Activated CD4-positive, alpha-beta T cell treated with anti-CD3 and anti-CD28 coated beads, Interleukin-2, amount 10 ng/mL, durations not matched to agents 7 days and 5 days (primary cell): ENCODE measurements at places on chromosomes 2 and 18. TPM values are rescaled to one million over a fixed set of nuclear protein-coding genes. Genes with fewer than 3 reads are reported as not detected.

DNA sequence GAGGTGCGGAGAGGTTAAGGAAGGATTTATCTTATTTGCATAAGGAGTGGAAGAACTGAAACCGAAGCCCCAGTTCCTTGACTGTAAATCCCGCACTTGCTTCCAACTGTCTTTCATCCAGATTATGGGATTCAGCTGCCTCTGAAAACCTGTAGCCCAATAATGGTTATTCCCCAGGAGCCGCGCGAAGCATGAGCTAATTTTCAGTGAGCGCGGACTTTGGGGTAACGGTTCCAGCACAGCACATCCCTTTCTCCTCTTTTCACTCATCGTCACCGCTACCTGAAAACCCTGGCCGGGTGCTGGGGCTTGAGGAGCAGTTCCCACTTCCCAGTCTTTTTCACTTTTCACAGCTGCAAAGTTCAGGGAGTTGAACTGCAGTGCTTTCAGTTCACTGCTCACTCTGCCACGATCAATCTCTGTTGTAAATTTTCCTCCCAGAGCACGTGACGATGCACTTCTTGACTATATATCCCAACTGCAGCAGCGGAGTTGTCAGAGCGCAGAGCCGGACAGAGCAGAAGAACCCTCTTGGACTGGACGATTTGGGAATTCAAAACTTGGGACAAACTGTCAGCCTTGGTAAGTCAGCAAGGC is at the start of gene KCNE4:
Gene KCNE4 (plus strand): TSS at position 498 of the 597 bp plus-strand sequence. CDS start 641 bp downstream, outside the sequence.
- DNase-seq, result no peak
- H3K4me3 ChIP-seq, result no peak within 1 kb of the TSS
- no peak within 1 kb of the TSS for H3K27ac ChIP-seq
- no peaks in the 10 kb centered on the region for H3K27me3 ChIP-seq

LONRF2 gene
- 0.02 TPM for total RNA-seq

SIX3 gene
- not detected for total RNA-seq

DNA sequence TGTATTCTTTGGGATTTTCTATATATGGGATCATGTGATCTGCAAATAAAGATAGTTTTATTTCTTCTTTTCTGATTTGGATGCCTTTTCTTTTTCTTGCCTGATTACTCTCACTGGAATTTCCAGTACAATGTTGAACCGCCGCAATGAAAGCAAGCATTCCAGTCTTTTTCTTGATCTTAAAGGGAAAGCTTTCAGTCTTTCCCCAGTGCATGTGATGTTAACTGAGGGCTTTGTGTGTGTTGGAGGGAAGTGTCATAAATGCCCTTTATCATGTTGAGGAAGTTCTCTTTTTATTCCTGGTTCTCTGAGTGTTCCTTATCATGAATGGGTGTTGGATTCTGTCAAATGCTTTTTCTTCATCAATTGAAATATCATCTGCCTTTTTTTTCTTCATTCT is 16.9 kb upstream of the CYBRD1 start:
- H3K27ac ChIP-seq, result no peak overlapping the region
- H3K4me1 ChIP-seq, result peaks cover 4% of the 10 kb centered on the region
- no peak for DNase-seq
- H3K27me3 ChIP-seq, result peaks cover 2% of the 10 kb centered on the region
- H3K4me3 ChIP-seq, result no peak overlapping the region

- DNase-seq, result no peak
- H3K4me1 ChIP-seq, result no peaks in the 10 kb centered on the region
- no peaks in the 10 kb centered on the region for H3K36me3 ChIP-seq
- H3K27me3 ChIP-seq, result no peaks in the 10 kb centered on the region
- no peak overlapping the region for H3K4me3 ChIP-seq
Observed at GRCh38 chr18:78087338-78087737, 837.7 kb downstream of the GALR1 start.

DNA sequence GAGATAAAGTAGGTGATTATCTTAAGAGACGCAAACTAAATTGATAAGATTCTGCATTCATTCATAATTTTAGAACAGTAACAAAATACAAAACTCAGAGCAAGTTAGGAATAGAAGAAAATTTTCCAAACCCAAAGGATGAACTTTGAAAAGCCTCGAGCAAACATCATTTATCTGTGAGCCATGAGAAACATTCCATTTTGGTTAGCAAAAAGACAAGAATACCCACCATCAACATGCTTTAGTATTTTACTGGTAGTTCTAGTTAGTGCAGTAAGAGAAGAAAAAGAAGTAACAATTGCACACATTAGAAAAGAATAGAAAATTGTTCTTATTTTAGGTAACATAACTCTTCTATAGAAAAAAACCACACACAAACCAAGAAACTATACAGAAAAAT is 291.3 kb upstream of the TCF4 start:
- no peaks in the 10 kb centered on the region for H3K4me1 ChIP-seq
- H3K36me3 ChIP-seq, result no peaks in the 10 kb centered on the region
- H3K27me3 ChIP-seq, result no peaks in the 10 kb centered on the region
- no peak overlapping the region for H3K4me3 ChIP-seq
- no peak for DNase-seq

DNA sequence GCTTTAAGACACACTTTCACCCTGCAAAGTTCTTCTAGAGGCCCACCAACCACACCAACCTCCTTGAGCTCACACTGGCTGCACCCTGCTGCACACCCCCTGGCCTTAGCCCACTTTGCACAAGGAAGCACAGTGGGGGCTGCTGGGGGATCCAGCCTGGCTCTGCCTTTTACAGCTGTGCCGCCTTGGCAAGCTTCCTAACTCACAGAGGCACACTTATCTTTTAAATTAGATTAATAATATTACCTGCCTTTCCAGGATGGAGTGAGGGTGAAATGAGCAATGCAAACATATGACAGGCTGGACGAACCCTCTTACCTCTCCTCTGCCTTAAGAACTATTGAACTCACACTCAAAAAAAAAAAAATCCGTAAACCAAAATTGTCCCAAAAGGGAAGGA is 715.8 kb upstream of the ID2 start:
- no peaks in the 10 kb centered on the region for H3K4me1 ChIP-seq
- no peaks in the 10 kb centered on the region for H3K27me3 ChIP-seq

DNA sequence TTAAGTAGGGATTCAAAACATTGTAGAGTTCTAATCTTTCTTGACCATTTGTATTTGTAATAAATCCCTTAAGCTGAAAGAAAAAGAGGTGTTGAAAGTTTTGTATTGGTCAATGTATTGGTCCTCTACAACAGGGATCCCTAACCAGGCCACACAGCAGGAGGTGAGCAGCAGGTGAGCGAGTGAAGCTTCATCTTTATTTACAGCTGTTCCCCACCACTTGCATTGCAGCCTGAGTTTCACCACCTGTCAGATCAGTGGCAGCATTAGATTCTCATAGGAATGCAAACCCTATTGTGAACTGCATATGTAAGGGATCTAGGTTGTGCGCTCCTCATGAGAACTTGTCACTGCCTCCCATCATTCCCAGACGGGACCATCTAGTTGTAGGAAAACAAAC is 715.7 kb upstream of the NXPH2 start:
- DNase-seq, result no peak
- no peaks in the 10 kb centered on the region for H3K27me3 ChIP-seq
- H3K4me1 ChIP-seq, result no peaks in the 10 kb centered on the region
- no peak overlapping the region for H3K27ac ChIP-seq
- no peaks in the 10 kb centered on the region for H3K36me3 ChIP-seq

CACNB4 gene
- total RNA-seq, result 0.12 TPM

DNA sequence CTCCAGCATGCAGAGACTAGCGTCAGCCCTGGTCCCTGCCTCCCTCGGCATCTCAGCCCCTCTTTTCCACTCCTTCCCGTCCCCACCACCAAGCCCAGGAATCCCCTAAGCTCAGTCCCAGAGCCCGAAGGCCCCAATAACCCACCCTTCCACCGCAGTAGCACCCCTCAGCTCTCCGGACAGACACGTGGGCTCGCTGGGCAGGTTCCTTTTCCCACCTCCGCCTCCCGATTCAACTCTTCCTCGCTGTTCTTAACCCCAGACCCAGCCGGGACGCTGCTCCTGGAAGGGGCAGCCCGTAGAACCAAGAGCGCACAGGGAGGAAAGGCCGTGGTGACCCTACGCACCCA is 1.4 kb downstream of the IHH start:
- no peak overlapping the region for H3K4me3 ChIP-seq
- peaks cover 16% of the 10 kb centered on the region for H3K4me1 ChIP-seq
- H3K36me3 ChIP-seq, result no peaks in the 10 kb centered on the region
- peaks cover 70% of the 10 kb centered on the region for H3K27me3 ChIP-seq
- no peak for DNase-seq

AQP12A gene
- total RNA-seq, result not detected

DNA sequence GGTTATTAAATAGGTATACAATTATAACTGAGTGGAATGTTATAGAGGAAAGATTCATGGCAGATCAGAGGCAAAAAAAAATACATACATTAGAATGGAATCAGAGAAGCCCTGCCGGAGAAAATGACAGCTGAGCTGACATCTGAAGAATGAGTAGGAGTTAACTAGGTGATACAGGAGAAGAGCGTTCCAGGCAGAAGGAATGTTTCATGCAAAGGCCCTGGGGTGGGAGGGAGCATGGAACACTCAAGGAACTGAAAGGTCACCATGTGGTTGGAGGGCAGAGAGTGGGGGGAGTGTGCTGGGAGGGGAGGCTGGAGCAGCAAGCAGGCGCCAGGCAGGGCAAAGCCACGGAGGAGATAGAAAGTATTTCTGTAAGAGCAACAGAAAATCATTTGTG is 31.6 kb upstream of the CDK5R2 start:
- no peak for DNase-seq
- H3K4me1 ChIP-seq, result no peaks in the 10 kb centered on the region
- peaks cover 19% of the 10 kb centered on the region for H3K27me3 ChIP-seq
- no peak overlapping the region for H3K4me3 ChIP-seq
- H3K27ac ChIP-seq, result no peak overlapping the region

DNA sequence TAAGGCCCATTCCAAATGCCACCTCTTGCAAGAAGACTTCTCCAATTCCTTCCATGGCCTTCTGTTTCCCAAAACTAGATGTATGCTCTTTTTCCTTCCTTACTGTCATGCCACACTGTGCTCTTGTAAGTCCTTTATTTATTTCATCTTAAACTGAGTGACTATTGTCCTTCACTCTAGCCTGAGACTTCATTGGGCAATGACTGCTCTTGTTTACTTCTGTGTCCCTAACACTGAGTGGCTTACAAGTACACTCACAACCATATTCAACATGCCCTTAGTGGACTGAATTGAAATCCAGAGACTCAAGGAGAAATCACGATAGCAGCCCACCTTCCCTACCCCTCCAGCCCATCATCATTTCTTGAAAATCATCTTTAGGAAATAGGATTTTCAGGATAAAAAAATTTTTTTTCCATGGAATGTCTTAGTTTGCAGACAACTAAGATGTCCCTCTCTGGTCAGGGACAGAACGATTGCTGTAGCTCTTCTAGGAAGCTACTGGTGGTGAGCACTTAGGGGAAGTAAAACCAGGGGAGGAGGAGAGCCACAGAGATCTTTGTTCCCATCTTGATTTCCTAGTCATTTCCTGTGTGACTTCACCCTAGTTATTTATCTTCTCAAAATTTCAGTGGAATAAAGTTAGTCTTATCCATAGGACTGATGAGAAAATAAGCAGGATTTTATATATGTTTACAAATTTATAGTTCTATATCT is 80.7 kb downstream of the CYRIA start:
- H3K4me1 ChIP-seq, result no peaks in the 10 kb centered on the region
- H3K36me3 ChIP-seq, result no peaks in the 10 kb centered on the region
- DNase-seq, result no peak

DNA sequence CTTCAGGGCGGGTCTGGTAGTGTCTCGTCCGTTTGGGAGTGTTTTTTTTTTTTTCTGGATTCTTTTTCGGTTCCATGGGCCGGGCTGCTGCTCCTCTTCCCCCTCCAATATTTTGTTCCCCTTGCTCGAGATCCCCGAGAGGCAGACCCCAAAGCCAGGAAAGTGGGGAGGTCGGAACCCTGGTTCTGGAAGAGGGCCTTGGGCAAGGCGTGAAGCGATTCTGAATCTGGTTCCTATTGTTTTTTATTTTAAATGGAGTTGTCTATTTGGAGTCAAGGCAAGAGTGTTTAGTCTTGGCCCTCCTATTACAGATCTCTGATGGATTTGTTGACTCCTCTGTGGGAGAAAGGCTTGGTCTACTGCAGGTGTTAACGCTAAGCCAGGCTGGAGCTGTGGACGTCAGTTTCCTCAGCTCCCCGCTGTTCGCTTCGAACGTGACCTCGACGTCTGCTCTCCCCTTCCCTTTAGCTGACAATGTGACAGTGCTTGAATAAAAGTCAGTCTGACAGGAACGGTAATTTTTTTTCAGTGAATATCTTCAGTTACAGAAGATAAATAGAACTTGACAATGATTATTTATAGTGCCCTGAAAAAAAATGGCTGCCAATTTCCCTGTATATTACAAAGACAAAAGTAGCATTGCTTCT is 683 bp upstream of the DNAJC27 start:
- peaks cover 19% of the 10 kb centered on the region for H3K4me1 ChIP-seq

NYAP2 gene
- not detected for total RNA-seq

- no peaks in the 10 kb centered on the region for H3K4me1 ChIP-seq
- H3K27me3 ChIP-seq, result no peaks in the 10 kb centered on the region
- no peak overlapping the region for H3K4me3 ChIP-seq
- no peaks in the 10 kb centered on the region for H3K36me3 ChIP-seq
- H3K27ac ChIP-seq, result no peak overlapping the region
Observed at GRCh38 chr2:154343282-154343681, 355.2 kb upstream of the KCNJ3 start.

SCYGR4 gene
- total RNA-seq, result not detected

GRCh38 chr2:202064171-202064880 is 8.7 kb upstream of the KIAA2012 start:
- no peaks in the 10 kb centered on the region for H3K36me3 ChIP-seq
- H3K4me3 ChIP-seq, result no peak overlapping the region
- H3K4me1 ChIP-seq, result no peaks in the 10 kb centered on the region
- H3K27me3 ChIP-seq, result peaks cover 15% of the 10 kb centered on the region

DNA sequence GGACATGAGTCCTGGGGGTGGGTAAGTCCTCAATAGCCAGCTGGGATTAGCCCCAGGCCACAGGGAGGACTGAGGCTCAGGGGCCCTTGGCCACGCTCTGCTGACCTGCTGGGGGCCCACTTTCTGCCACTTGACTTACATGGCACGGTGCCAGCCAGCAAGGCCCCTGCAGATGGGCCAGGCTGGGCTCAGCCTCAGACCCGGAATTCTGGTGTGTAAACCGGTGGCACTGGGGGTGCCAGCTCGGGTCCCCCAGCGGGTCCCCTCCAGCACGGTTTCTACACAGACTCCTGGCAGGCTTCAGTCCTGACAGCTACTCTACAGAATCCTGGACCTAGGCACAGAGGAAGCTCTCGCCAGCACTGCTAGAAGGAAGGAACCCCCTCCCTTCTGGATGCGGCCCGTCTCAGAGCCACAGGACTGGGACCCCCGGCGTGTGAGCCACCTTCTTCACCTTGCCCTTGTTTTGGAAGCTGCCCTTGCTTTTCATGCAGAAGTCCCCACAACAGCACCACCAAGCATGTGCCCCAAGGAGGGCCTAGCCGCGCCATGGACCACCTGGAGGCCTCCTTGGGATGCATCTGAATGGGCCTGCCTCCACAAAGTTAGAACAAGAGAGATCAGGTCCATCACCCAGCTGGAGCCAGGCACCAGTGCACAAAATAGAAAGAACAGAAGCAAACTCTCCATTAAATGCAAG is 8.0 kb downstream of the HDAC4 start:
- peaks cover 11% of the 10 kb centered on the region for H3K36me3 ChIP-seq
- H3K27me3 ChIP-seq, result no peaks in the 10 kb centered on the region
- no peak overlapping the region for H3K4me3 ChIP-seq
- DNase-seq, result no peak
- no peak overlapping the region for H3K27ac ChIP-seq

KCNK3 gene
- not detected for total RNA-seq

GRCh38 chr2:136173126-136173525 is 55.2 kb upstream of the CXCR4 start:
- no peak overlapping the region for H3K27ac ChIP-seq
- H3K36me3 ChIP-seq, result no peaks in the 10 kb centered on the region
- peaks cover 9% of the 10 kb centered on the region for H3K4me1 ChIP-seq

- no peaks in the 10 kb centered on the region for H3K27me3 ChIP-seq
- no peak overlapping the region for H3K4me3 ChIP-seq
- H3K27ac ChIP-seq, result no peak overlapping the region
- H3K36me3 ChIP-seq, result no peaks in the 10 kb centered on the region
Observed at GRCh38 chr2:40302751-40303325, 149.1 kb downstream of the SLC8A1 start.
